ENCODE measurements at places on chromosomes 3 and 15.

GRCh38 chr3:180633722-180634121 is 31.8 kb downstream of the TTC14 start:
- no peak for DNase-seq

DNA sequence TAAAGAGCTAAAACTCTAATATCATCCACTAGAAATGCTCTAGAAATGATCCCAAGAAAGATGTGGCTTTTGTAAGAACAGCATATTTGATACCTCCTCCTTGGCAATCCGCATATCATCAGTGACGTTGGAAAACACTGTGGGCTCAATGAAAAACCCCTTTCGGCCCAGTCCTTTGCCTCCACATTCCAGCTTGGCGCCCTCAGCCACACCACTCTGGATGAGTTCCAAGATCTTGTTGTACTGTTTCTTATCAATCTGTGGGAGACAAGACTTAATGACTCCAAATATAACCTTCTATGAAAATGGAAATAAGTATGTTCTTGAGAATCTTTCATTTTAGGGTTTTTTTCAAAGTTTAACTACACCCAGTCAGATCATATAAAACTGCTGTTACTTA is 103.6 kb downstream of the ALDH1A2 start:
- DNase-seq, result no peak

DNA sequence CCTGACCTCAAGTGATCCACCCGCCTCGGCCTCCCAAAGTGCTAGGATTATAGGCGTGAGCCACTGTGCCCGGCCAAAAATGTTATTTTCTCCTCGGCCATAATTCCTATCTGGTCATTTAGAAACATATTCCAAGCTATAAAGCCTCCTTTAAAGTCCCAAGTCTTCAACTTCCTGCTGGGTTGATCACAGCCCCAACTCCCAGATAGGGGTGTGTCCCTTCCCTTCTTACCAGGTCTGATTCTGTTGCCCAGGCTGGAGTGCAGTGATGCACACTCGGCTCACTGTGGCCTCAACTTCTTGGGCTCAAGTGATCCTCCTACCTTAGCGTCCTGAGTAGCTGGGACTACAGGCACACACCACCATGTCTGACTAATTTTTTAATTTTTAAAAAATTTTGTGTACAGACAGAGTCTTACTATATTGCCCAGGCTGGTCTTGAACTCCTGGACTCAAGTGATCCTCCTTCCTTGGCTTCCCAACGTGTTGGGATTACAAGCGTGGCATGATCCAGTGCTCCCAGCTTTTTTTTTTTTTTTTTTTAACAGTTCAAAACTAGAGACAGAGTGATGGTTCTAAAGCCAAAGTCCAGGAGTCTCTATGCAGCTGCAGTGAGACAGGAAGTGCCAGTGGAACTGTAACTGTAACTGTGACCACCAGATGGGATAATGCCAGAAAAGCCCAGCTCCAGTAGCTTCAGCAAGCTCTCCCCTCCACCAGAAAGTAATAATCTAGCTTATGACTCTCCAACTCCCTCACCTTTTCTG is 8.2 kb upstream of the PRKAR2A start:
- DNase-seq, result no peak

- no peak for DNase-seq
Observed at GRCh38 chr3:127119693-127120464, 73.1 kb upstream of the PRR23E start.

DNA sequence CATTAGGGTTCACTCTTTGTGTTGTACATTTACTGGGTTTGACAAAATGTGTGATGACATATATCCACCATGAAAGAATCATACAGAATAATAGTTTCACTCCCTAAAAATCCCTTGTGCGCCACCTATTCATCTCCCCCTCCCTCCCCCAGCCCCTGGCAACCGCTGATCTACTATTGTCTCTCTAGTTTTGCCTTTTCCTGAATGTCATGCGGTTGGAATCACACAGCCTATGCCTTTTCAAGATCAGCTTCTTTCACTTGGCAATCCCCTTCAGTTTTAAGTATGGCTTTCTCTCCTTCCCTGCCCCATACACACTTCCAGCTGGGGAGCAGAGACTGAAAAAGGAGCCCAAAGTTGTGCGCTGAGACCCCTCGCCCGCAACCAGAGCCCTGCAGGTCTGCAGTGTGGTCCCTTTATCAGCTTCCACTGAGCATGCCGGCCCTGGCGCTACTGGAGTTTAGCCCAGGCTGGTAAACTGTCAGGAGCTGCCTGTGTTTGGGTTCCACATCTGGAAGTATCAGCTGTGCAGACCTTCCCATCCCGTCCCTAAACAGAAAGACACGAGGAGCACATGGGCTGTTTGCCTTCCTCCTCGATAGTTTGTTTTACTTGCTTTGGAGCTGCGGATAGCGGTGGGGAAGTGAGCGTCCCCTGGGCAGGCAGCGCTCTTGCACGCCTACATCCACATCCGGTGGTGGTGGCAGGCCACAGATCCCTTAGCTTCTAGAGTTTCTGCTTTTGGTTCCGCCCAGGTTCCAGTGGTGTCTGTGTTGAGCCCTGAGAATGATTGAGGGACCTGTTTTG is 12.3 kb downstream of the BOC start:
- no peak for DNase-seq
